ENCODE measurements at places on chromosomes 12 and 14.

- no peak for DNase-seq
Observed at GRCh38 chr12:20525064-20525610, 156.8 kb downstream of the PDE3A start.

DNA sequence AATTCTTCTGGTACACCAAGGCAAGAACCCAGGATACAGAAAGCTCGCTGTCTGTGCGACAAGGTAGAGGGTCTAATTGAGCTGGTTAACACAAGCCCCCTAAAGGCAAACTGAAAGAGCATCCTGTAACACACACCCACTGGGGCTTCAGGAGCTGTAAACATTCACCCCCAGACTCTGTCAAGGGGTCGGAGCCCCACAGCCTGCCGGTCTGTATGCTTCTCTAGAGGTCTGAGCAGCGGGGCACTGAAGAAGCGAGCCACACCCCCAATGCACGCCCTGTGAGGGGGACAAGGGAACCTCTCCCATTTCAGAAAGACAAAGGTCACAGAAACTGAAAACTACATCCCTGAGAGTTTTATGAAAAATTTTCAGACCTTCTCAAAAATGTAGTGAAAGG is 1.3 kb upstream of the IPO8 start:
- no peak for DNase-seq

DNA sequence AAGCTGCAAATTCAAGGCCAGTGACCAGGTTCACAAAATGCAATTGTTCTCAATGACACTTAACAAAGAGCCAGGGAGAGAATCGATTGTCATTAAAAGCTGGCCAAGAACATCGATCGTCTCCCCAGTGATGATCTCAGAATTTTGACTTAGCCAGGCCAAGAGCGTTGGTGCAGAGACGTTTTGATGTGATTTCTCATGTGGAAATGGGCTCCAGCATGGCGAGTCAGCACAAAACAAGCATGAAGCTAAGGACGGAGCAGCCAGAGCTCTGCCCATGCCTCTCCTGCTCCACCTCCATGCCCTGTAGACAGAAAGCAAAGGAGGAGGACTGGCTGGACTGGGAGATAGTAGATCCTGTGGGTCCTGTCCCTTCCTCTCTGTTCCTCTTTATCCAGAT is 270.8 kb downstream of the FOXN3 start:
- DNase-seq: no peak

DNA sequence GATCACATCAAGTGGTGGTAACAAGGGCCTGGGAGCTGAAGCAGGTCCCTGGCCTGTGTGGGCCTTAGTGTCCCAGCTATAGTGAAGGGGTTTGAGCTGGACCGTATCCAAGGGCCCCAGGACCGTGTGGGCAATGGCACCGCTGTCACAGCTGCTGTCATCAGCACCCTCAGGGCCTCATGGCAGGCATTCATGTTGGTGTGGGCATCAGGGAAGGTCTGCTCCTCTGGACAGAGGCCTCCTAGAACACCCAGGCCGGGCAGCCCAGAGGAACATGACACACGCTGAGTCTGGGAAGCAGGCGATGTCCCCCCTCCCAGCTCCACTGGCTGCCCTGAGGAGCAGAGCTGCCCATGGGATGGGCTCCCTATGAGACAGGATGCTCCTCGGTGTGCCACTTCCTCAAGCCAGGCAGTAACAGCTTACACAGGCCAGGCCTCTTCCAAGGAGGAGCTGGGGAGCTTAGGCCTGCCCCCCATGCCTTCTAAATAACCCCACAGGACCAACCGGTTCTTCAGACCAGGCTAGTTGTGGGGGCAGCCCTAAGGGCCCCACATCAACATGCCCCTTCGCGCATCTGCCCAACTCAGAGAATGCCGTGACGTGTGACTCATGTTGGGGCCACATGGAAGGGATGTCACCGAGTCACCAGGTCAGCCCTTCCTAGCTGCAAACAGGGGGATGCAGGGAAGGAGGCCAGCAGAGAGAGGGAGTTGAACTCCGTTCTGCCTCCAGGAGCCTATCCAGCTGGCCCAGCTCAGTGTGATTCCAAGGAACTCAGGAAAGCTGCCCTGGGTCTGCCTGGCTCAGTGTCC is 80.4 kb downstream of the PITPNM2 start:
- DNase-seq: no peak

DNA sequence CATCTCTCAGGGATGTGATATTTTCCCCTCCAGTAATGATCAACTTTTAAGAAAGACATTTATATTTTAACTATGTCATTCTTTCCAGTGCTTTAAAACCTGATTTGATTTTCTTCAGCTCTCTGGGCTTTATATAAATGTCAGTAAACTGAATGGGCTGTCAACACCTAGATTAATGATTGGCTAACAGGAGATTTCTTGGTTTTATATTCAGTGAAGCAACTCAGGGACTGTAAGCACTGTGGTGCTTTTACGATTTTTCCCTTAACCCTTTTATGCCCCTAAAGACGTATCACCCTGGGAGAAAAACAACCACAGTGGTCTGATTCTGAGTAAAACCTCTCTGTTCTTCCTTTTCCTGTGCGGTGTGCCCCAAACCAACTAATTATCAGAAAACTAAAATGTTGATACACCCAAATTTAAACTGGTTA is 38.0 kb downstream of the PTGER2 start:
- peak; percentile 85 for DNase-seq

Data from activated CD8-positive, alpha-beta memory T cell treated with anti-CD3 and anti-CD28 coated beads, Interleukin-2, amount 10 ng/mL, durations not matched to agents 7 days and 5 days (primary cell).